ENCODE measurements at places on chromosomes 7 and 10.

DNA sequence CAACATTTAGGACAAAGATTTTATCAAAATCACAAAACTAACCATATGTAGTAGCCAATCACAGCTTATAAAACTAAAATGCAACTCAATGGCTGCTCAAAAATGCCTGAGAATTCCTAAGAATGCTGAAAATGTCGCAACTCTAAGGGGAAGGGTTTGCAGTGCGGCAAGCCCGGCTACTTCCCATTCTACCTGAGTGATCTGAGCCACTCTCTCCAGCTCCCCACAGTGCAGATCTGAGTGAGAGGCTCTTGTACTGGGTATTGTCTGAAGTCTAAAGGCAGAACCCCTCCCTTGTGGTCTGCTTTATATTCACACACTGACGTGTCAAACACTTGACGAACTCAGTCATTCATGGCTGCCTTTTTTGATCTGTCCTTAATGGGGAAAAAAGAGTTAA lies 28.9 kb downstream of the RAB11FIP2 start:
- DNase-seq: no peak

DNA sequence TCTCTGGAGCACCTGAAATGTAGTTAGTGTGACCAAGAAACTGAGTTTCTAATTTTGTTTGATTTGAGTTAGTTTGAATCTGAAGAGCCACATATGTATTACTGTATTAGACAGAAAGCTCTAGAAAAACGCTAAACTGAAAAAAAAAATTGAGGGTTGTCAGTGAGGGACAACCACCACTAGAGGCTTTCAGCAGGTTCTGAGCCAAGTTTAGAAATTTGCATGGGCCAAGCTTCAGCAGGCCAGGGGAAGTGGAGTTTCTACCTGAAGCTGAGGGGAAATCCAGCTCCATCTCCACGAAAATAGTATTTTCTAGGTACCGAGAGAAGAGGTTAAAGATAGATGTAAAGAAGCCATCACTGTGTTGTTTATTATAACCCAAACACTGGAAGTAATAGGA lies 77.9 kb upstream of the PLXNA4 start:
- DNase-seq: peak; percentile 6

- no peak for DNase-seq
Measured at GRCh38 chr10:79246209-79246581, 101.1 kb upstream of the PPIF start.

DNA sequence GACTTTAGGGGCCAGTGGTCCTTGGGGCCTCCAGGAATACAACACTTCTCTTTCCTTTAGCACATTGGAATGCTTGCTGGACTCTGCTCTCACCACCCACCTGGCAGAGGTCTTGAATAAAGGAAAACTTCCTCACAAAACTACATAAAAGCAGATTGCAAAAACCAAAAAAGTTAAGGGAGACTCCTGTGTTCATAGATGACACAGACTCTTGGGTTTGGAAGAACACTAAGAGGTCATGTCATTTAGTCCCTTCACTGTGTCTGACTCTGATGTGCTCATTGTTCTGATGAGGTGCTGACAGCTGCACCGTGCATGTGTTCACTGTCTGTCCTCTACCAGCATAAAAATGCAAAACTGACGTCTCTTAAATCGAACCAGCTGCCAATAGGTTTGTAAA lies 11.4 kb downstream of the BLNK start:
- no peak for DNase-seq

- no peak for DNase-seq
Measured at GRCh38 chr10:72274213-72274729, 547 bp downstream of the DDIT4 start.

DNA sequence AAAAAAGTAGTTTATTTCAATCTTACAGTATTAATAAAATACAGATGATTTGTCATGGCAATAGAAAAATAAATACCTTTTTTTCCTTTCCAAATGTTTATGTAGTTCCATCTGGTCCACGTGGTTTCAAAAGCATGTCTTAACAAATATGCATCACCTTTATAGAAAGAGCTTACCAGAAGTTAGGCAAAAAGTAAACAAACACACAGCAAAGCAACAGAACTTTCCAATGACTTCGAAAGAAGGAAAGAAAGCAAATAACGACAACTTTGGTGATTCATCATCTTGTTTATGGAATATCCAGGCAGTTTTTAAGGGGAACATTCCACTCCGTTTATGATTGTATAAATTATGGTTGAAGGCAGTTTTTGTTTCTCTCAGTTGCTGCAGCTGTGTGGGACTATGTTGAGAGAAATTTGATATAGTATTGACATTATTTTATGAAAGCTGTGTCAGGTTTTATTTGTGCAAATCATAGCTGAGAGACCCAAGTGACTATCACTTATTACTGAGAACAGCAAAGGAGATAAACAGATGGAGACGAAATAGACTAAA lies 203.1 kb downstream of the CDC14C start:
- no peak for DNase-seq

- DNase-seq: no peak
Measured at GRCh38 chr10:76133597-76134255, 702.3 kb downstream of the LRMDA start.

GRCh38 chr10:124496620-124497019 lies 35.0 kb downstream of the LHPP start:
- no peak for DNase-seq

GRCh38 chr7:73382934-73383503 lies 50.6 kb upstream of the FZD9 start:
- no peak for DNase-seq

DNA sequence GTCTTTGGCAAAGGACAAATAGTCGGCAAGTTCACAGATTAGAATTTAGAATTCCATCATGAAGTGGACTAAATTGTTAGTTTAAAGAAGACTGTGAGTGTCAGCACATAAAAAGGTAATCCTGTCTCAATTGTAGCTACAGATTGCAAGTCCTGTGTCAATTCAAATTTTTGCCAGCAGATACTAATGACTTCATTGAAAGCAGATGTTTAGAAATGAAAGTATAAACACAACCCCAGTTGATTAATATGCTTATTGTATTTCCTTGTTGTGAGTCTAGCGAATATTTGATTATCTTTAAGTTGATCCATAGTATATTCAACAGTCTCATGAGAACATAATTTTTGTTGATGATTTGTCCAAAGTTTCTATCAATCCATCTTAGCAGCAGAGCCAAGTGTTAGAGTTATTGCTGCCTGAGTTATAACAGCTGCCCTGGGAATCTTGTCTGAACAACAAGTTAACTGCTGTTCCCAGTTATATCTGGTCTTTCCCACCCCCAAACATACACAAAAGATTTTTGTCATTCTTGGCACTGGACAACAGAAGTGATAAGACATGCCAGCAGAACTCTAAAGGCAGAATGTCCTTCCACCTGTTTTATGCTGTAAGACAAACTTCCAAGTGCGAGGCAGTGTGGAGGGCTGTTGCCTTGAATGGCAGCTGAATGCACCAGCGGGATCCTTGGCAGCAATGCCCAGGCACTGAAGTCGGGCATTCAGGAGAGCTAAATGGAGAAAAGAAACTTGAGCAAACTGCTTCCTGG lies 21.3 kb upstream of the HERPUD2 start:
- no peak for DNase-seq

GRCh38 chr7:155469-155900 lies 36.9 kb upstream of the FAM20C start:
- no peak for DNase-seq

DNA sequence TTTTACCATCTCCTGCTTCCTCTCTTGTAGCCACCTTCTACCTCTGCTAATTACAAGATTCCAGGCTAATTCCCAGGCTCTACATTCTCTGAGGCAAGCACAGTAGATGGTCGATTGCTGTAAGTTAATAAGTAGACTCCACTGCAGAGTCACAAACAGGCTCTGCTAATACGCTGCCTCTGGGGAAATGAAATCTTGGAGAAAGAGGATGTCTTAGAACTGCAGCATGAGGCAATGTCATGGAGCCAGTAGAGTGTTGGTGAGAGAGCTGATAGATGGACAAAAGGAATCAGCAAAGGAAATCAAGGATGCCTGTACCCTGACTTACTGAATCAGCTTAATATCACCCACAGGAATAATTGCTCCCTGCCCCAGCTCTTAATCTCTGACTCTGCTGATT lies 1260.3 kb downstream of the XPNPEP1 start:
- no peak for DNase-seq

DNA sequence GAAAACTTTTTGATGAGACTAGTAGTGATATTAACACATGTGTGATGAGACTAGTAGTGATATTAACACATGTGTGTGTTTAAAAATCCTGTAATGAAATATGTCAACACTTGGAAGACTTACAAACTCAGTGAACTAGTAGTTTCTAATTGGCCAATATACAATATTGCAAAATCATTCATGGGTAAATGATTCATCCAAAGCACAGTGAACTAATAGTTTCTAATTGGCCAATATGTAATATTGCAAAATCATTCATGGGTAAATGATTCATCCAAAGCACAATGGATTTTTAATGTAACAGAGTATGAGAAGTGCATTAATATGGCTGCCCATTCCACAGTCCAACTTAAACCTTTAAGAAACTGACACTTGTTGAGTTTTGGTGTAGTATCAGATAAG lies 77.8 kb downstream of the ATAD1 start:
- DNase-seq: no peak

- no peak for DNase-seq
Measured at GRCh38 chr7:132244903-132245480, 331.3 kb downstream of the PLXNA4 start.

GRCh38 chr7:47905076-47905920 lies 43.0 kb downstream of the PKD1L1 start:
- DNase-seq: no peak

- DNase-seq: no peak
Measured at GRCh38 chr10:70985824-70986622, 97.7 kb upstream of the PCBD1 start.

DNA sequence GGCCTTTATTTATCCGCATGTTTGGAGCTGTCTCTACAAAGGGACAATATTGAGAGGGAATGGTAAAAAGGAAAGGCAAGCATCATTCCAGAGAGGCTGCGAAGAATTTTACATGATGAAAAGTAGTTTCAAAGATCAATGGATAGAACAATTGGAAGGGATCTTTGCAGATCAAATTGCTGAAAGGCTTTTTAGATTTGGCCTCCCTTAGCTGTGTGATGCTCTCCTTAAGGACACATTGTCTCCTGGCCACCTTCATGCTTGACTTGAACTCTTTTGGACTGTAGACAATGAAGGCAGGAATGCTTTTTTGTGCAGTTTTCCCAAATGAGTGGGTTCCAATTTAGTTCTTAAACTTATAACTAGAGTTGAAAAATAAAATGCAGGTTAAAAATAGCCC lies 344.7 kb downstream of the ARL4A start:
- DNase-seq: no peak

DNA sequence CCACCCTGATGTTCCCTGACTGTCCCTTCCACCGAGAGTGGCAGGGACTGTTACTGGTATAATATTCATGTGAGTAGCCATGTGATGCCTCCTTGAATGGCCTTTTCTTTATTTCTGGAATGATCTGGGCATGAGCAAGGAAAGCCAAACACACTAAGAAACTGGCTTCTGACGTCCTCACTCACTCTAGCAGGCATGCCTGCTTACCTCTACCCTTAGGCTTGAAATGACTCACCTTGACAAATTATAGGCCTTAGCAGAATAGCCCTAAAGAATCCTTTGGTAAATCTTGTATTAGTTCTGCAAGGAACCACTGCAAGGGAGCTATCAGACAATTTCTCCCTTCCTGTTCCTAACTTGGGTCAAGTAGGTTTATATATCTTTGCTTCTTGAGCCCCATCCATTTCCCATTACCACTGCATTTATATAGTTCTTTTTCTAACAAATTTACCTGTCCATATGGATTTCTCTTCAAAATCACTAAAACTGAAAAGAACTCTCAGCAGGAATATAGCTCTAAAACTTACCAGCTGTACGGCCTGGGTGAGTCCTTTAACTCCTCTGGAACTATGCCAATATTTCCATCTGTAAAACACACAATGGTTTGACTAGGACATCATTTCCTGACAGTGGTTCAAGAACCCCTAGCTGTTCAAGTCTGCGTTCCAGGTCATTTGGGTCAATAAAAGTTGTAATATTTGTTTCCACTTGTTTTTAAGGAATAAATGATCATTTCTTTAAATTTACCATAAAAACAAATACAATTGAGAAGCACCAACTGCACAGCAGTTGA lies 13.0 kb upstream of the NDUFA5 start:
- no peak for DNase-seq

GRCh38 chr10:3014968-3015367 lies 52.4 kb upstream of the PFKP start:
- DNase-seq: no peak

DNA sequence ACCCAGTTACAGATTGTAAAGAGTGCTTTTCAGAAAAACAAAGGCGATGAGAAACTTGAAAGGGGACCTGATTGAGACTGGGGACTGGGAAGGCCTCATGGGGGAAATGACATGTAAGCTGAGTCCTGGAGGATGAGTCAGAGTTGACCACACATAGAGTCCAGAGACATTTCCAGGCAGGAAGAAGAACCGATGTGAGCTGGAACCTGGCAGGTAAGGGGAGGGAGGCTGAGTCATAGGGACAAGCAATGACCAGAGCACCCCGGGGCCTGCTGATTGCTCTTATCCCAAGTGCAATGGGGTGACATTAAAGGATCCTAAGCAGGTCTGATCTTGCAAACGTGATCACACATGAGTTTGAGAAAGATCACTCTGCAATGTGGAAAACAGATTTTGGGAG lies 11.7 kb downstream of the TLL2 start:
- DNase-seq: no peak

GRCh38 chr10:124106241-124106879 lies 13.0 kb upstream of the CHST15 start:
- no peak for DNase-seq

DNA sequence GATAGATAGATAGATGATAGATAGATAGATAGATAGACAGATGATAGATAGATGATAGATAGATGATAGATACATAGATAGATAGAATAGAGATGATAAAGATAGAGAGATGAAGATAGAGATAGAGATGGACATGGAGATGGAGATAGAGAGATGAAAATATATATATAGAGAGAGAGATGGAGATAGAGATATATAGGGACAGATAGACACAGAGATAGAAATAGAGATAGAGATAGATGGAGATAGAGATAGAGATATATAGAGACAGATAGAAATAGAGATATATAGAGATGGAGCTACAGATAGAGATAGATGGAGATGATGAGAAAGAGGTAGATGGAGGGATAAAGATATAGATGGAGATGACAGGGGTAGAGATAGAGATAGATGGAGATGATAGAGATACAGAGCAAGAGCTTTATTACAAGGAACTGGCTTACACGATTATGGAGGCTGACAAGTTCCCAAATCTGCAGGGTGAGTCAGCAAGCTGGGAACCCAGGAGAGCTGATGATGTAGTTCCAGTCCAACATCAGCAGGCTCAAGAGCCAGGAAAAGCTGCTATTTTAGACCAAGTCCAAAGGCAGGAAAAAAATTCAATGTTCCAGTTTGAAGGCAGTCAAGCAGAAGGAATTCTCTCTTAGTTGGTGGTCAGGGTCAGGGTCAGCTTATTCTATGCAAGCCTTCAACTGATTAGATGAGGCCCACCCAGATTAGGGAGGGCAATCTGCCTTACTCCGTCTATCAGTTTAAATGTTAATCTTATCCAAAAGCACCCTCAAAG lies 37.1 kb downstream of the CAV1 start:
- no peak for DNase-seq

Measured in stimulated activated CD4-positive, alpha-beta T cell treated with anti-CD3 and anti-CD28 coated beads, Interleukin-15, amount 100 ng/mL, for 24 hours (primary cell).